ENCODE measurements at places on chromosomes 4 and X. TPM values are rescaled to one million over a fixed set of nuclear protein-coding genes. Genes with fewer than 3 reads are reported as not detected.

The PPEF2 gene
- not detected for polyA plus RNA-seq

The ARSD gene
- polyA plus RNA-seq, result 0.83 TPM

The NEUROG2 gene
- not detected for polyA plus RNA-seq

The ELF2 gene
- 14.7 TPM for polyA plus RNA-seq

The TEX13D gene
- polyA plus RNA-seq, result not detected

The TXK gene
- polyA plus RNA-seq, result 0.10 TPM

The MAGEA2B gene
- not detected for polyA plus RNA-seq

The TENM3 gene
- polyA plus RNA-seq, result 3.2 TPM

The WWC2 gene
- polyA plus RNA-seq, result 2.9 TPM

The OCRL gene
- polyA plus RNA-seq, result 11.3 TPM

The TMPRSS11D gene
- not detected for polyA plus RNA-seq

The S100P gene
- 0.34 TPM for polyA plus RNA-seq

The USP51 gene
- 0.07 TPM for polyA plus RNA-seq

The IGSF1 gene
- polyA plus RNA-seq, result 0.03 TPM

The HADH gene
- polyA plus RNA-seq, result 26.6 TPM

The RHOH gene
- polyA plus RNA-seq, result 0.13 TPM

The LONRF3 gene
- polyA plus RNA-seq, result 15.5 TPM

The ADD1 gene
- 124 TPM for polyA plus RNA-seq

The ODAPH gene
- polyA plus RNA-seq, result 0.04 TPM

The IL1RAPL1 gene
- 0.04 TPM for polyA plus RNA-seq

The DRD5 gene
- polyA plus RNA-seq, result not detected

The PASD1 gene
- polyA plus RNA-seq, result not detected

The GAGE13 gene
- polyA plus RNA-seq, result not detected

The PAGE2 gene
- not detected for polyA plus RNA-seq

The CLGN gene
- 0.89 TPM for polyA plus RNA-seq
